ENCODE measurements at places on chromosomes 5 and 9.

- no peak for DNase-seq
These were observed 2.0 kb upstream of the TEX48 start for GRCh38 chr9:114684036-114684435.

DNA sequence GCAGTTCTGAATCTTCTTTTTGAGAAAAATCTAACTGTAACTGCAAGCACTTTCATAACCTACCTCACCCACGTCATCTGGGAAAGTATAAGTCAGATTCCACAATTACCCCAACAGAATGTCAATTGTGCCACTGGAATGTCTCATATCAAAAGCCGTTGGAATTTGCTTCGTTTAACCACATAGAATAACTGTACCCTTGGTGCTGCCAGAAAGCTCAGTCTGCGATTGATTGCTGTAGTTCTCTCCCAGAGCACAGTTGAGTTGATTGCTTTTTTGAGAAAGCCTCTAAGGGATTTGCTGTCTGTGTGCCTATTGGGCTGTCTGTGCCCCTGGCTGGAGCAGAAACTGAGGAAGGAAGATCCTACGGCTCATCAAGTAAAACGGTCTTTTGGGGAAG lies 583.6 kb downstream of the TMEM38B start:
- DNase-seq: no peak

DNA sequence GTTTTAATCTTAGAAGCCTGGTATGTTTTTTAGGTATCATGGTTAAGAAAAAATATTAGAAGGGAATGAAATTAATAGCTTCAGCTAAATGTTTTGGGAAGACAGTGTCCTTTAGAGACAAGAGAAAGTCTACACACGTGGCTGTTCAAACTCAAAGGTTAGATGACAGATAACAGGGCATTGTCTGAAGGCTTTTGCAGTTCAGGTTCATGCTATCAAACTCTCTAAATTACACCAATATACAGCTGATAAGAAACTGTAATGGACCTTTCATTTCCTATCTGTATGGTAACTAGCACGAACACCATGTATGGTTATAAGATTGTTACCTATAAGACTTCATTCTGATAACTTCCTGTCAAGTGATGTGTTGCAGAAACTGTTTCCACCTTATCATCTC lies 240.6 kb upstream of the MEF2C start:
- DNase-seq: no peak

GRCh38 chr9:71781391-71781790 lies 13.1 kb upstream of the CEMIP2 start:
- DNase-seq: no peak

GRCh38 chr9:122053567-122054350 lies 39.3 kb downstream of the TTLL11 start:
- DNase-seq: no peak
